NCI-H2081 treated with DMSO at 0.1 percent for 48 hours (cell line): ENCODE measurements at places on chromosomes 6 and 20.

DNA sequence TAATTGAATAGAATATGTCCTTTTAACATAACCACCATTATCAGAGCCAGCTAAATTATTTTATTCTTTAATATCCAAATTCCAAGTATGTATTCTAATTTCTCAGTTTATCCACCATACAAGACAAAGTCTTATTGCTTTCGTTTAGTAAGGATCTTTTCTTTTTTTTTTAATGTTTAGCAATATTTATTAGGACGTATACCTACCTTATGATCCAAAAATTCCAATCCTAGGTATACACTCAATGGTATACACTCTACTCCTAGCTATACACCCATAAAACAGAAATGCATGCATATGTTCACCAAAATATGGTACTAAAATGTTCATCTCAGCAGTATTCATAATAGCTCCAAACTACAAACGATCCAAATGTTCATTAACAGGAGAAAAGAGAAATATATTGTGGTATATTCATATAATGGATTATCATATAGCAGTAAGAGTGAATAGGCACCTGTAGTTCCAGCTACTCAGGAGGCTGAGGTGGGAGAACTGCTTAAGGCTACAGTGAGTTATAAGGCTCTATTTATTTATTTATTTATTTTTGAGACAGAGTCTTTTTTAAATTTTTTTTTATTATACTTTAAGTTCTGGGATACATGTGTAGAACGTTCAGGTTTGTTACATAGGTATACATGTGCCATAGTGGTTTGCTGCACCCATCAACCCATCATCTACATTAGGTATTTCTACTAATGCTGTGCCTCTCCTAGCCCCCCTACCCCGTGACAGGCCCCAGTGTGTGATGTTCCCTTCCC is 17.3 kb downstream of the TNFAIP3 start:
- no peak for DNase-seq

- no peak for DNase-seq
Observed at GRCh38 chr6:65745614-65746013, 38.6 kb upstream of the EYS start.

DNA sequence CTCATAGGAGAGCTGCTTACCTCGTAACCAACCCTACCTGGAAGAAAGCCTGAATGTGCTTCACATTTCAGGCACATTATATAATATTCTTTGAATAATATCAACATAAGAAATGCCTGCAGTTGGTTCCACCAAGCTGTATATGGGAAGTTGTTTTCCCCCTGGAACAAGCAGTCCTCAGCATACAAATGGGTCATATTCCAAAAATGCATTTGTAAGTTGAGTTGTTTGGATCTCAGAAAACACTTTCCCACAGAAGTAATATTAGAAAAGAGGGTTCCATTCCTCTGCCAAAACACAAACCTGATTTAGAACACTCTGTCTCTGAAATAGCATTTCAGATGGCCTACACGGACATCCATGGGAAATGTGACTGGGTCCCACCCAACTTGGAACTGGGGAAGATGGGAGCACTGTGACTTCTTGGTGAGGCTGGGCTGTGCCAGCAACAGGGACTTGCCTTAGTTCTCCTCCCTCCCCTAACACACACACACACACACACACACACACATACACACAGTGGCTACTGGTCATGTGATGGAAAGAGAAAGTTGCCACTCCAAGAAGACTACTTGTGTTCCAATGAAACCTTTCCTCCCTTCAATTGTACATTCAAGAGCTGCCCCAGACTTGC is 11.4 kb upstream of the RCAN2 start:
- DNase-seq: no peak

GRCh38 chr6:152057832-152058498 is 250.5 kb downstream of the ESR1 start:
- no peak for DNase-seq

- DNase-seq: no peak
Observed at GRCh38 chr6:34810936-34811632, 19.2 kb downstream of the BLTP3A start.

GRCh38 chr20:54227241-54227640 is 19.4 kb downstream of the PFDN4 start:
- no peak for DNase-seq

GRCh38 chr6:5679691-5680090 is 327.0 kb downstream of the NRN1 start:
- DNase-seq: no peak

DNA sequence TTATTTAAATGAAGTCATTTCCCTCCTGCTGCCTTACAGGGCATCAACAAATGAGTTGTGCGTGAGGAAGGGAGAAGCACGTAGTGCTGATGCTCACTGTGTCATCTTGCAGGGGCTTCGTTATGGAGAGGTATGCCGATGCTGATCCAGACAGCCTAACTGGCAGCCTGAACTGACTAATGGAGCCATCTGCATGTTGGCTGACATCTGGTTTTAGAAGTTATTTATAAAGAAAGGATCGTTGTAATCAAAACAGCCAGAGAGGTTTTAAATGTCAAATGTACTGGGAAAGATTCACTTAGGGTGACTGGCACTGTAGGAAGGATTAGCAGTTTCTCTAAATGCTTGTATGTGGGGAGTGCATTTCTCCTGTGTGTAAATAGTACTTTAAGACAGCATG is 54.6 kb downstream of the FARS2 start:
- no peak for DNase-seq

DNA sequence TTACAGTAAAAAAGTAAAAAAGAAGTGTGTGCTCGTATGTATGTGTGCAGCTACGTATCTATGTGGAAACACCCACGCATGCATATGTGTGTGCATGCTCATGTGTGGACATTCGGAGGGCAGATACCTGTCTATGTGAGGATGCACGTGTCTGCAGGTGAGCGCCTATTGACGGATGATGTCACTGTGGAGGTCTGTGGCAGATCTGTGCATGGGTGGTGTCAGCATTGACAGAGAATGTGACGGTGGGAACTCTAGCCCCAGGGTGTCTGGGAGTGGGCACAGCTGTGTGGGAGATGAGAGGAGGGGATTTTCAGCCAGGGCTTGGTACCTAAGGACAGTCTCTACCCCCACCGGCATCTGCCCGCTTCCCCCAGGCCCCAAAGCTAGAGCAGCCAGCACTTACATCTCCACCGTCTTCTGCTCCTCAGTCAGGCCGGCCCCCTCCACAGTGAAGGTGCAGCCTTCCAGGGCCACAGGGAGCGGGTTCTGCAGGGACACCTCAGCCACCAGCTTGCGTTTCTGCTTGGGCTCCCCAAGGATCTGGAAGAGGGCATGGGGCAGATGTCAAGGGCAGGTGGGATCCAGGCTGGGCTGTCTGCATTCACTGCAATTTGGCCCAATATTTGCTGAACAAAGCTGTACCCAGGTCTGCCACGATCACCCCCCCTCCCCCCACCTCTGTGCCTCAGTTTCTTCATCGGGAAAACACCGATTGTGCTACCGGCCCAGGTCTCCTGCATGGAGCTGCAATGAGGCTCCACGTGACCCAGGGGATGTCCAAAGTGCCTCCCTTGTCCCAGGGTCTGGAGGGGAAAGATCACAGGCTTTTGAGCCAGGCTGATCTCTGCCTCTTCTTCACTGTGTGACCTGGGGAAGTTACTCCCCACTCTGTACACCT is 34.1 kb downstream of the TGM2 start:
- no peak for DNase-seq

DNA sequence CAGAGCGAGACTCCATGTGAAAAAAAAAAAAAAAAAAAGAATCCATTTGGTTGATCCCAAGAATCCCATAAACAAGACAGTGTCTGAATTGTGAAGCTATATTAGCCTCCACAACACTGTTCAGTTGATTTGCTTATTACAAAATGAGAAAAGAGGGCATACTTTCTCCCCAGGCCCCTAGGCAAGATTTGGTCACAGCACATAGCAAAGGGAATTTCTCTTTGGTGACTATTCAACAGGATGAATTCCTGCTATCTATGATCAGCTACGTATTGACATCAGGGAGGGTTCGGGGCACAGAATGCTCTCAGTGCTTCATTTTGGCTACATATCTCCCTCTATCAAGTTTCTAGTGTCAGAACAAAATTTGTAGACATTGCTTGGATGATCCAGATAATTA is 20.2 kb upstream of the SLC22A3 start:
- no peak for DNase-seq

DNA sequence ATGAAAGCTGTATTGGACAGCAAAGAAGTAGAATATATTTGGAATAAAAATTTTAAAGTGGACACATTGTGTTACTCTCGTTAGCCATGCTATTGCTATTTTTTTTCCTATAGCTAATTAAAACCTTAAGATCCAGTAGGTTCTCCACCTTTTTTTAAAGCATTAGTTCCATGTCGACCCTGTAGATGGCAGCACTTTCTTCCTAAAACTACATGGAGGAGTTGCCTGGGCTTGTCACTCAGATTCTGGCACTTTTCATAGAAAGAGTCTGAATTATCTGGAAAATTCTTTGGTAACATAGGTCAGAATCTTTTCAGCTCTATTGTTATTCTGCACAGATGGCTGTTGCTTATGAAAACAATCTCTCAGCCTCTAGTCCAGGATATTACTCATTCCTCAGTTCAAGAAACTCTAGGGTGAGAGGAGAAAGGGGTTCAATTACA is 42.0 kb upstream of the ESR1 start:
- DNase-seq: no peak

GRCh38 chr20:39468703-39469102 is 506.6 kb downstream of the DHX35 start:
- DNase-seq: no peak

- no peak for DNase-seq
Observed at GRCh38 chr6:104409913-104410312, 449.8 kb downstream of the HACE1 start.

GRCh38 chr6:74447013-74447412 is 751.0 kb downstream of the CD109 start:
- DNase-seq: no peak

DNA sequence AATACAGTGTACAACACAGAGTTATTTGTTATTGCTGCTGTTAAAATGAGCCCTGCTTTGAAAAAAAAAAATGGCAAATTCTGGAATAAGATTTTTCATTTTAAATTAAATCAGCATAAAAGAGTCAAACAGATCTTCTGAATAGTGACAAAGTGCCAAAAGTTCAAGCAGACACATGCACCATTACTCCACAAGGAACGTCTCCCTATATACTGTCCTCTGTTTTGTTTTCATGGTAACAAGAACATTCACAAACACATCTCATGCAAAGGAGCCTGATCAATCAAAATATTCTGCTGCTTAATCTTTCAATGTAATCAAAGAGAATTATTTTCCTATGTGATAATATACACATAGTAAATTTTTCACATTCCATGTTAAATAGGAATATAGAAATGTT is 2.7 kb downstream of the HIVEP2 start:
- no peak for DNase-seq

DNA sequence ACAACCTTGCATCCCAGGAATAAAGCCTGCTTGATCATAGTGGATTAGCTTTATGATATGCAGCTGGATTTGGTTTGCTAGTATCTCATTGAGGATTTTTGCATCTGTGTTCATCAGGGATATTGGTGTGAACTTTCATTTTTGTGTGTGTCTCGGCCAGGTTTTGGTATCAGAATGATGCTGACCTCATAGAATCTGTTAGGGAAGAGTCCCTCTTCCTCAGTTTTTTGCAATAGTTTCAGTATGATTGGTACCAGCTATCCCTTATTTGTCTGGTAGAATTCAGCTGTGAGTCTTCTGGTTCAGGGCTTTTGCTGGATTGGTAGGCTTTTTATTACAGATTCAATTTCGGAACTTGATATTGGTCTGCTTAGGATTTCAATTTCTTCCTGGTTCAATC is 132.5 kb downstream of the ZFAND3 start:
- no peak for DNase-seq

- DNase-seq: no peak
Observed at GRCh38 chr20:62039738-62040137, 25.9 kb downstream of the TAF4 start.

DNA sequence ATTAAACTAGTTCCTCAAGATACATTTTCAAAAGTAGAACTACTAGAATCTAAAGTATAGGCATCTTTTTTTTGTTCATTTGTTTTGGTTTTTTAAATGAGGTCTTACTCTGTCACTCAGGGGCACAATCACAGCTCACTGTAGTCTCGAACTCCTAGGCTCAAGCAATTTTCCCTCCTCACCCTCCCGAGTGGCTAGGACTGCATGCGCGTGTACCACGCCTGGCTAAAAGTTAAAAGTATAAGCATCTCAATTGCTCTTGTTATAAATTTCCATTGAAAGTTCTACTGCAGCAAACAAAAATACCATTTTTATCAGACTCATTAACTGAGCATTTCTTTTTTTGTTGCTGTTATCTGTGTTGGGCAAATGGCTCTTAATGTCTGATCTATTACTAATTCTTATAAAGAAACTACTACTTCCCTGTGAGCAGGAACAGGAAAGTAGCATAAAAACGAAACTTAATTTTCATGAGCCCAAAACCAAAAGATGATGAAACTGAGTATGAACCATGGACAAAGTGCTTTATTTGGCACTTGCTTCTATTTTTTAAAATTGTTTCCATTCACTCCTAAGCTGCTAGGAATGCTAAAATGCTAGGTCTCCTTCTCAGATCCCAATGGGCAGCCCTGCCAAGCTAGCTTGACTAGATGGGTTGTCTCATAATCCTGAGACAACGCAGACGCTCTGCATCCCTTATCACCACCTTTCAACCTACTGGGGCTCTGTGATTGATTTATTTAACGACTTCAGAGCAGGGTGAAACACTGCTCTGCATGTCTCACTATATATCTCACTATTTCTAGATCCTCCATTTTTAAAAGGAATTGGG is 36.9 kb downstream of the TRPC4AP start:
- no peak for DNase-seq

- no peak for DNase-seq
Observed at GRCh38 chr6:2157441-2158127, 87.8 kb downstream of the GMDS start.

DNA sequence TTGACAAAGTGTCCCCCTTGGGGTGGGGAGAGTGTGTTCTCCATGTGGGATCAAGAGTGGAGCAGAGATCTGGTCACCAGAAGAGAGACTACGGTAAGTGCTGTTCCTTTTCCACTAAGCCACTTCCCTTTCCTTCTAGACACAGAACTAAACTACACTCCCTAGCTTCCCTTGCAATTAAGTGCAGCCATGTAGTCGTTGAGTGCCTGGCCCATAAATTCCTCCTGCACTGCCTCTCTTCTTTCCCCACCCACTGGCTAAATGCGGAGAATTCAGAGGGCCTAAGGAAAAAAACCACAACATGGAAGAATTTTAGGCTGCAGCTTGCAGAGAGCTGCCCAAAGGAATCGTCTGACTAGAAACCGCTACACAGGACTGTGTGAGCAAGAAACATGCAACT is 1.5 kb downstream of the WDR27 start:
- no peak for DNase-seq
